ENCODE measurements at places on chromosomes 13 and 19. TPM values are rescaled to one million over a fixed set of nuclear protein-coding genes. Genes with fewer than 3 reads are reported as not detected.

Gene SHISA7
- total RNA-seq, result not detected

Gene C13orf42
- 0.49 TPM for total RNA-seq

Gene PRR22
- 1.3 TPM for total RNA-seq

Gene JAK3
- total RNA-seq, result 1.4 TPM

Gene IGFL1
- total RNA-seq, result not detected

GRCh38 chr13:110206996-110207395 is 100.0 kb downstream of the COL4A1 start:
- no peak for DNase-seq

Gene CGB1
- total RNA-seq, result not detected

GRCh38 chr13:103349211-103349980 is 283.2 kb upstream of the SLC10A2 start:
- DNase-seq, result no peak

GRCh38 chr19:28736528-28736927 is 476.4 kb downstream of the UQCRFS1 start:
- DNase-seq, result no peak
